ENCODE measurements at places on chromosomes 1 and 21.

GRCh38 chr1:240462766-240463395 is 149.1 kb downstream of the GREM2 start:
- no peak for DNase-seq

GRCh38 chr1:2320006-2320405 is 71.3 kb downstream of the MORN1 start:
- no peak for DNase-seq

- no peak for DNase-seq
Observed at GRCh38 chr21:28431022-28431421, 561.7 kb downstream of the LTN1 start.

- no peak for DNase-seq
Observed at GRCh38 chr1:238186887-238187574, 296.3 kb upstream of the ZP4 start.

GRCh38 chr1:63773815-63774616 is at the start of gene ROR1:
Gene ROR1, plus strand, starts transcription at chr1:63774017.
- DNase-seq: peak; percentile 49

DNA sequence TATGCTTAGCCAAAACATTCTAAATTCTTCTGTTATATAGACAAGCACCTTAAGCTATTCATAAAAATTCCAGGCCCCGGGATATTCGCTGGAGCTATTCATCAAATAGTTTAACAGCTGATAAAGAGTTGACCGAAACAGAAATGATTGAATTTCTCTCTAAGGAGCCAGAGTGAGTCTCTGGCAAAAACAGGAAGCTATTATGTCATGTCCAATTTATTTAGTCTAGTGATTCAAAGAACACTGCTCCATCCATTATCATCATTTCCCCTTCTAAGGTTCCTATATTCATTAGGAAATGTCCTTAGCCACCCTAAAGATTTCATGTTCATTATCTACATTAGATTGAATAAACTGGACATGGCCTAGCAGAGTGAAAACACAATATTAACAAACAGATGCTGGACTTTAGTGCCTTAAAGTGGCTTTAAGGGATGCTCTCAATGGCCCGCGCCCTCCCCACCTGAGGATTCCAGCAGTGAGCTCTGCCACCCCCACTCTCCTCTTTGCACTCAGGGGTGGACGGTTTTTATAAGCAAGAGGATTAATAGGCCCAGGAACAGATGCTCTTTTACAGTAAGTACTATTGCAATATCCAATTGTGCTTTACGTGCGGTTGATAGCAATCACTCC is 122.1 kb upstream of the RGS1 start:
- DNase-seq: no peak

GRCh38 chr1:186518822-186519381 is 58.0 kb upstream of the PDC start:
- no peak for DNase-seq

- DNase-seq: no peak
Observed at GRCh38 chr1:172821609-172822274, 162.8 kb downstream of the FASLG start.

GRCh38 chr1:201634261-201634660 is 95.3 kb downstream of the NAV1 start:
- DNase-seq: no peak

DNA sequence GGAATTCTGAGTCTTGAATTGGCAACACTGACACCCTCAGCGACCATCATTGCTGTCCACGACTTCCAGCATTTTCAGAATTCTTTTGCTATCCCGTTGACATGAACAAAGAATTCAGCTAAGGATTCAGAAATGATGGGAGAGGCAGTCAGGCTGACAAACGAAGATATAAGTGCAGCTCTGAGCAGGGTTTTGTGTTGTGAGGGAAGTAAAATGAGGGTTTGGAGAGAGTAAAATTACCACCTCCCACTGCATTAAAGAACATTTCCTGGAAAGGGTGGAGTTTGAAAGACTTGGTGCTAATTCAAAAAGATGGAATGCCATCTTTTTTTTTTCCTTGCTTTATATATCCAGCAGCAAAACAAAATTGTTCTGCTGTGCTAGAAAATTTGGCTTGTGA is 4.9 kb upstream of the ELK4 start:
- no peak for DNase-seq

DNA sequence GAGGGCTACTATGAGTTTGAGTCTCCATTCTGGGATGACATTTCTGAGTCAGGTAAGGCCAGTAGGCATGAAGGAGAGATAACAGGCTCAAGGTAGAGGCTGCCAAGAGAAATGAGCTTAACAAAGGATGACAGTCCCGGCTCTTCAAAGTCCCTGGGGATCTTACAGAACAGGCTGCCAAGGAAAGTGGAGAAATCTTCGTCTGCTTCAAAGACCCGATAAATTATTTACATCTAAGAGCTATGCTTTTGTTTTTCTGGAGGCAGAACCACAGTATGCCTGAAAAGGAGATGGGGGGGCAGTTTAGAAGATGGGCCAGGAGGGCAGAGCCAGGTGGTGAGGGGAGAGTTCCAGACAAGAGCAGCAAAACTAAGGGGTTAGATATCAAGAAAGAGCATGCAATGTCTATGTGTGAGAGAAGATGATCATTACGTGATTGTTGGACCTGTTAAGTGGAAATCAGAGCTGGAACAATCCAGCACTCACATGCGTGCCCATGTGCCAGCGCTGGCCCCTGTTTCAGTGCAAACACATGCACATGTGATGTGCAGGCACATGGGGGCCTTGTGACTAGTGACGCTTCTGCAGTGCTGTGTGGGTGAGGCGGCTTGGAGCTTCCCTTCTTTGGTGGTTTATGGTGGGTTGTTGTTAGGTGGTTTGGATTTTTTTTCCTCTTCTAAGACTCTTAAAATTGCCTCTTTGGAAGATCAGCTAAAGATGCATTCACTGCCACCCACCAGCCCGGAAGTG is 25.7 kb downstream of the CAMK1G start:
- DNase-seq: no peak

- DNase-seq: no peak
Observed at GRCh38 chr1:15965228-15965767, 10.6 kb downstream of the ZBTB17 start.

- DNase-seq: no peak
Observed at GRCh38 chr1:104629589-104629988, 879.9 kb downstream of the AMY1C start.

- no peak for DNase-seq
Observed at GRCh38 chr1:52767596-52768280, 41.5 kb downstream of the ZYG11B start.

GRCh38 chr1:244209955-244210354 is 158.9 kb downstream of the ZBTB18 start:
- DNase-seq: no peak

DNA sequence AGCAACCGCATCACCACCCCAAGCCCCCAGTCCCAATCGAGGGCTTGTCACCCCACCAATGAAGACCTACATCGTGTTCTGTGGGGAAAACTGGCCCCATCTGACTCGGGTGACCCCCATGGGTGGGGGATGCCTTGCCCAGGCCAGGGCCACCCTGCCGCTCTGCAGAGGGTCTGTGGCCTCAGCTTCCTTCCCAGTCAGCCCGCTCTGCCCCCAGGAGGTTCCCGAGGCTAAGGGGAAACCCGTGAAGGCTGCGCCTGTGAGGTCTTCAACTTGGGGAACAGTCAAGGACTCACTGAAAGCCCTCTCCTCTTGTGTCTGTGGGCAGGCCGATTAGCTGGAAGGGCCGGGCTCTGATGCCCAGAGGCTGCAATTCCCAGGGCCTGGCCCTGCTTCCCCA is 2.0 kb downstream of the SRARP start:
- no peak for DNase-seq

DNA sequence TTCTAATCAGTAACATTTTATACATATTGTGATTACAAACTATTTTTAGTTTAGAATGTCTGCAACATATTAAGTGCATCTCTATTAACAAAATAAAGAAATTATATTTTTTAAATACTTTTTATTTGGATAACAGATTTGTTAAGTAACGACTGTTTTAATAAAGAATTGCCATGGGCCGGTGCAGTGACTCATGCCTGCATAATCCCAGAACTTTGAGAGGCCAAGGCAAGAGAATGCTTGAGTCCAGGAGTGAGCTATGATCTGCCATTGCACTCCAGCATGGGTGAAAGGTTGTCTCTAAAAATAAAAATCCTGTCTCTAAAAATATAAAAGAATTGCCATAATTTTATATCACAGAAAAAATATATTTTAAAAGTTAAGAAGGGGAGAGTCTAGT is 4.1 kb downstream of the LRRIQ3 start:
- DNase-seq: no peak

GRCh38 chr1:24047110-24047477 is 64.8 kb downstream of the MYOM3 start:
- no peak for DNase-seq

DNA sequence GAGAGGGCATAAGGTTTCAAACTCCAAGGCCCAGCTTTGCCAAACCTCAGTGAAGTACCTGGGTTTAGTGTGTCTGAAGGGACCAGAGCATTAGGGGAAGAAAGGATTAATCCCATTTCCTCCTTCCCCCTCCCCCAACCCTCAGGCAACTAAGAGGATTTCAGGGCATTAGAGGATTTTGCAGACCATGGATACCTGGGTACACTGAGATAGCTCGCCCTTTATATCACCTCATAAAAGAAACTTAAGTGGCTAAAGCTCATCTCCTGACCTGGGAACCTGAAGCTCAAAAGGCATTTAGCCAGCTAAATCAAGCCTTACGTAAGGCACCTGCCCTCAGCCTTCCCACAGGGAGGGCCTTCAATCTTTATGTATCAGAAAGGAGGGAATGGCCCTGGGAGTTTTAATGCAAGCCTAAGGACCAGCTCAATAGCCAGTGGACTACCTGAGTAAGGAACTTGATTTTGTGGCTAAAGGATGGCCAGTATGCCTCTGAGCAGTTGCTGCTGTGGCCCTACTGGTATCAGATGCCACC is 26.4 kb upstream of the SMYD3 start:
- no peak for DNase-seq

DNA sequence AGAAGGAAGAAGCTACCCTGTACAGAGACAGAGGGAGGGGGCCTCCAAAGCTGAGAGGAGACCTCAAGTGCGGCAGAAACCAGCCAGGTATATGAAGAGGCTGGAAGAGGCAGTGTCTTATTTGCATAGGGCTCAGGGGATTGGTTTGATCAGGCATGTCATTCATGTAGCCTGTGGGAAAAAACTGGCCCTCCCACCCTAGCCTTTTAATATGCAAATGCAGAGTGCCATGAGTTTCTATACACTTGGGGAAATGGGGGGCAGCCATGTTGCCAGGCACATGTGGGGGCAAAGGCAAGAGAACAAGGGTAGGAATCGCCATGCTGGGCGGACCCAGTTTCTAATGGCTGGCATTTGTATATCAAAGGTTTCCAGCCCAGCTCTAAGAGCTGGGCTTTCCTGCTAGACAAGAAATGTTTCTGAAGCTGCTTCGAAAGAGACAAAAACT is 172.7 kb downstream of the RASAL2 start:
- DNase-seq: no peak

GRCh38 chr1:164591858-164592257 is 32.9 kb downstream of the PBX1 start:
- DNase-seq: no peak

DNA sequence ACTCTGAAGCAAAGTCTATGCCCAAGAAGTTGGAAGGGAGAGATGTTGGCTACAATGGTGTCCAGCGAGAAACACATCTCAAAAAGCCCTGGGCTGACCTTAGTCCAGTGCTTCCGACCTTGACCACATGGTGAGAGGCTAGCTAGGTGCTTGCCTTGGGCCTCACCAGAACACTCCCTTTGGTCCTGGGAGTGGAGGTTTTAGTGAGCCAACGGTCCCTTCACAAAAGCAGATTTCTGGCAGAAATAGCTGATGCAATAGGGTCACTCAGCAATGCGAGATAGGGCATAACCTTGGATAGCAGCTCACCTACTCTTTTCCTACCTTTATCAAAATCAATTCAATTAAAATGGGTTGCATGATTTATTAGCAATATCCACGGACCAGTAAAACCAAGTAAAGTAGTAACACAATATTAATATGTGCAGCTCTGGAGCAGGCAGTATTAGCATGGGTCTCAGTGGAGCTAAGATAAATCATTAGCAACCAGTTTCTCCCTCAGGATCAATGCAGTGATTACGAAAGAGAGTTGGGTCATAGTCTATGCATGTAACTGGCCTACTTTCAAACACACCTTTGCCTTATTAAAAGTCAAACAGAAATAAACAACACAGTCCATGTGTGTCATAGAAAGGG is 1.9 kb downstream of the SLC30A10 start:
- DNase-seq: no peak

DNA sequence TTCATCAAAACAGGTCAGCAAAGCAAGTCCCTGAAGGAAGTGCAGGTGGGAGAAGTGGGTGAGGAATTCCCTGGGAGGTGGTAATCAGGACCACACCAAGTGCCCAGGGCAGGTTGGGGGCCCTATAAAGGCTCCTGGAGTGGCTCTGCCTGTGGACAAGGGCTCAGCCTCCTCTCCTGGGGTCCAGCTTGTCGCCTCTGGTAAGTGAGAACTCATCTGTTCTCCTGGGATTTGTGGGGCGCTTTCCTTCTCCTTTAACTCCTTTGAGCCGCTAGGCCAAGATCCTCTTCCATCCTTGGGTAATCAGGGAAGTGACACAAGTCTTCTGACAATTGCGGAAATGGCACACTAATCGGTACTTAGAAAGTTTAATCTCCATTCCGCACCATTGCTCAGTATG is at the start of gene SPRR4:
TSS of gene SPRR4 (plus strand) at position 154 of the 400 bp plus-strand sequence. CDS start 1,243 bp downstream, outside the sequence.
- DNase-seq: no peak

GRCh38 chr1:54323921-54324250 is 82.3 kb downstream of the SSBP3 start:
- DNase-seq: no peak

- no peak for DNase-seq
Observed at GRCh38 chr1:50271337-50271736, 151.9 kb downstream of the DMRTA2 start.

DNA sequence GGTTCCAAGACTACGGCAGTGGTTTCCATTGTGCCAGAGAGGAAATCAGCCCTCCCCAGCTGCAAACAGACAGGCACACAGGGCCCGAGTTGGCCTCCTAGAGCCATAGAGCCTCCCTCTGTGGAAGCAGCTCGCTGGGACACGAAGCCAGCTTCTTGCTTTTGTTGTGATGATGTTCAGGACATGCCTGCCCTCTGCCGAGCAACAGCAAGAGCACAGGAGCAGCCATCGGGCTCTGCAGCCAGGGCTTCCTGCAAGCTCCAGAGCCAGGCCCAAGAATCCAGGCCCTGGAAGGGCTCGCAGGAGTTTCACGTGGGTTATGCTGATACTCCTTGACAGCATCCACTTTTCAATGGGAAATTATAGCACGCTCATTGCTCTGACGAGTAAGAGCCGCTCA is 18.5 kb downstream of the NPHP4 start:
- no peak for DNase-seq

DNA sequence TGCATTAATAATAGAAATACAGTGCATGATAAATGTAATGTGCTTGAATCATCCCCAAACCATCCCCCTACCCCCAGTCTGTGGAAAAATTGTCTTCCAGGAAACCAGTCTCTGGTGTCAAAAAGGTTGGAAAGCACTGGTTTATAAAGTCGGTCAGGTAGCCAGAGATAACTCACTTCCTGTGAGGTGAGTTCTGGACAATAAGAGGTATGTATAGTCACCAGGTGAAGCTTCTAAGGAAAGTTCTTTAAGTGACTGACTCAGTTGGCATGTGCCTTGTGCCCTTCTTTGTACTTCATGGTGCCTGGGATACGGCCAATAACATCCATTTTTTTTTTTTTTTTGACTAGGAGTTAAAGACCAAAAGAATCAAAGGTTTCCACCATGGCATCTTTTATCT is 103.7 kb downstream of the GPATCH2 start:
- no peak for DNase-seq

- DNase-seq: no peak
Observed at GRCh38 chr1:228891272-228892034, 156.2 kb downstream of the RHOU start.

- DNase-seq: no peak
Observed at GRCh38 chr1:197559244-197559643, 216.0 kb downstream of the DENND1B start.

Data from stimulated activated effector memory CD8-positive, alpha-beta T cell treated with anti-CD3 and anti-CD28 coated beads, Interleukin-12 subunit alpha, Interleukin-12 subunit beta, amount 100 ng/mL, for 72 hours (primary cell).